ENCODE measurements at places on chromosomes 16 and 17.

DNA sequence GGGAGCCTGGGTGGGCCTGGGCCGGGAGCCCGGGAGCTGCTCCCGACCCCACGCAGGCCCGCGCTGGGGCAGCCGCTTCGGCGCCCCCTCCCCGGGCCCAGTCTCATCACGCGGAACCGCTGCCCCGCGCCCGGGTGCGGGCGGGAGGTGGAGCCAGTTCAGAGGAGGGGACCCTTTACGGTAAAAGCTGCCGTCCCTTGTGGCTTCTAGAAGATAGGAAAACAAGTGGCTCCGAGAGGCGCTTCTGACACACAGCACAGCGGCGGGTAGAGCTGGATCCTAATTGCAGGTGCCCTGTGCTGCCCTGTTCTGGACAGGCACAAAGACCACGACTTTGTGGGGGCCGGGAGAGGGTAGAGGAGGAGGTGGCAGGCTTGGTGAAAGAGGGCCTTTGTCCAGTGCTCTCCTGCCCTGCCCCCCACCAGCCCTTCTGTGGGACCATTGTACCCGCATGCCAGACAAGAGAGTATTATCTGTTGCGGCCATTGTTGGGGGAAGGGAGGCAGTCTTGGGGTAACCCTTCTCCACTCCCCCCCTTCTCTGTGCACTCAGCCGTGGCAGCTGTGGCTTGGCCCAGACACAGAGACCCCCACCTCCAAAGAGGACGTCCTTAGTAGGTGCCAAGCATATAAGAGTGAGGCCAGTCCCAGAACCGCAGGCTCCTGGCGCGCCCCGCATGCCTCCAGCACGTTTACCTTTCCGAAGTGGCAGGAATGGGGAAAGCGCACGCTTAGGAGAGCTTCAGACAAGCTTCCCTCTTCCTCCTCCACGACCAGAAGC lies 736 bp downstream of the CNP start:
- DNase-seq: no peak

DNA sequence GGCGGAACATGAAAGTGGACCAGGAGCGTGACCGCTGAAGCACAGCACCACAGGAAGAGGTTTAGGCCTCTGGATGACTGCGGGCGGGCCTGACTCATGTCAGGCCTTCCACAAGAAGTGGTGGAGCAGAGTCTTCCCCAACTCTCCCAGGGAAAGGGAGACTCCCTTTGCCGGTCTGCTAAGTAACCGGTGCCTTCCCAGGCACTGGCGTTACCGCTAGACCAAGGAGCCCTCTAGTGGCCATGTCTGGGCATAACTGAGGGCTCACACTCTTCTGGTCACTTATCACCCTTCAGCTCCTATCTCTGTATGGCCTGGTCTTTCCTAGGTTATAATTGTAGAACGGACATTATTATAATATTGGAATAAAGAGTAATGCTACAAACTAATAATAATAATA lies 1931.9 kb downstream of the TP53TG3F start:
- DNase-seq: peak; percentile 9

- no peak for DNase-seq
These were observed 4.7 kb upstream of the CCL18 start for GRCh38 chr17:36059406-36059805.

DNA sequence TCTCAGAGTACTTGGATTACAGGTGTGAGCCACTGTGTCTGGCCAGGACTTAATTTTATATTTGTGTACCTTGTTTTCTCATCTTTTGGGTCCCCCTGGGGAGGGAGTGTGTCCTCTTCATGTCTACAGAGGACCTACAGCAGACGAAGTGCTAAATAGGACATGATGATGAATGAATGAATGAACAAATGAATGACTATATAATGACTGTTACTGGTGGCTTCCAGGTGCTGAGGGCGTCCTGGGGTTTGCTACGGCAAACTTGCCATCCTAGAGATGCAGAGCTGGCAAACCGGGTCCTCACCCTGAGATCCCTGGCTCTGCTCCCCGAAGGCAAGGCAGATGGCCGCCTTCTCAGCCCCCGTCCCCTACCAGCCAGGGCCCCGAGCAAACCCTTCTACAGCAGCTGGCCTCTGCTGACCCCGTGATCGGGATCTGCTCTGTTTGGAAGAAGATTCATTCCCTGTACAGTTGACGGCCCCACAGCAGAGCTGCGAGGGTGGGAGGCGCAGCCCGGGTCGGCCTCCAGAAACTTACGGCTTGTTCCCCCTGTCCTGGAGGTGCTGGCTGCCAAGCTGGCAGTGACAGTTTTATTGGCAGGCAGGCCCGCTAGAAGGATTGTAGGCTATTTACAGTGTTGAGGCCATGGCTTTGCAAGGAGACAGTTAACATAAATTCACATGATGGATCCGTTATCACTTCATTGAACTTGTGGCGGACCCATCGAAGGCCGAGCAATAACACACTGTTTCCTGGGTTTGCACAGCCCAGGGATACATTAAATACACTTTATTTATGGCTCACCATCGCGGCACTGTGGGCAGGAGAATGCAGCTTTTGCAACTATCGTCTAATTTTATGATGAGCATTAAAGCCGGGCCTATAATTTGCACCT lies 197.7 kb upstream of the GSE1 start:
- DNase-seq: no peak

- DNase-seq: no peak
These were observed 18.5 kb upstream of the LLGL1 start for GRCh38 chr17:18206962-18207361.

- DNase-seq: peak; percentile 86
These were observed 1.4 kb downstream of the GLTPD2 start for GRCh38 chr17:4789951-4790704.

GRCh38 chr16:89482817-89483205 lies 7.5 kb downstream of the ANKRD11 start:
- DNase-seq: no peak

Measured in EH (cell line).